ENCODE measurements at places on chromosomes 6 and 20.

GRCh38 chr6:100099189-100100074 lies 105.4 kb upstream of the MCHR2 start:
- peak; percentile 36 for DNase-seq

- DNase-seq, result no peak
Measured at GRCh38 chr6:154901876-154902552, 93.1 kb upstream of the TIAM2 start.

- DNase-seq, result no peak
Measured at GRCh38 chr20:62232194-62232593, 6.1 kb upstream of the OSBPL2 start.

DNA sequence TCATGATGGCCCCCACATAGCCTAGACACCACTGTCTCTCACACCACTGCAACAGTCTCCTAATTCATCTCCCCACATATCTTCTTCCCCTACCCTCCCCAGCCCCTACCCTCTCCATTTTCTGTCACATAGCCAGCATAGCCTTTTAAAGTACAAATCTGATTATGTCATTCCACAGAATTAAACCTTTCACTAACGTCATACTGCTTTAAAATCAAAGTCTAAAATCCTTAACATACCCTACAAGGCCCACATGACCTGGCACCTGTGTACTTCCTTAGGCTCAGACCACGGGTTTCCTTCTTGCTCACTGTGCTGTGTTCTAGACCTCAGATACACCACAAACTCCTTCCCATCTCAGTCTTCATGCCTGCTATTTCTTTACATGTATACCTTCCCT lies 5.9 kb downstream of the OSTM1 start:
- no peak for DNase-seq

GRCh38 chr6:51584163-51584562 lies 503.2 kb downstream of the PKHD1 start:
- DNase-seq, result no peak

DNA sequence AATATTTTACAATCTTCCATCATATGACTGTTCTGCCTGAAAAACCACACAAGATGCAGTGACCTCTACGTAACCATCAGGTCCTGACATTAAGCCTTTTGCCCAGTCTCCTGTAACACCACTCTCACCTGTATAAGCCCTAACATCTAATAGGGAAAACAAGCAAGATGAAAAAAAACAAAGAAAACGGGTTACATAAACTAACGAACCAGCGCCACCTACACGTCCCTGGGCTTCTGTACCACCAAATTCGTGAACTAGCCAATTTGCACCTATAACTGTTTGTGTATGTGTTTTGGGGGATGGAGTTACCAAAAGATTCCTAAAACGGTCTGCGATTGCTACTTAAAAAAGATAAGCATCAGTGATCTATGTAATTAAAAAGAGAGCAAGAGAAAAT lies 70.2 kb downstream of the BLOC1S5 start:
- DNase-seq, result no peak
